ENCODE measurements at places on chromosomes 11 and 22.

DNA sequence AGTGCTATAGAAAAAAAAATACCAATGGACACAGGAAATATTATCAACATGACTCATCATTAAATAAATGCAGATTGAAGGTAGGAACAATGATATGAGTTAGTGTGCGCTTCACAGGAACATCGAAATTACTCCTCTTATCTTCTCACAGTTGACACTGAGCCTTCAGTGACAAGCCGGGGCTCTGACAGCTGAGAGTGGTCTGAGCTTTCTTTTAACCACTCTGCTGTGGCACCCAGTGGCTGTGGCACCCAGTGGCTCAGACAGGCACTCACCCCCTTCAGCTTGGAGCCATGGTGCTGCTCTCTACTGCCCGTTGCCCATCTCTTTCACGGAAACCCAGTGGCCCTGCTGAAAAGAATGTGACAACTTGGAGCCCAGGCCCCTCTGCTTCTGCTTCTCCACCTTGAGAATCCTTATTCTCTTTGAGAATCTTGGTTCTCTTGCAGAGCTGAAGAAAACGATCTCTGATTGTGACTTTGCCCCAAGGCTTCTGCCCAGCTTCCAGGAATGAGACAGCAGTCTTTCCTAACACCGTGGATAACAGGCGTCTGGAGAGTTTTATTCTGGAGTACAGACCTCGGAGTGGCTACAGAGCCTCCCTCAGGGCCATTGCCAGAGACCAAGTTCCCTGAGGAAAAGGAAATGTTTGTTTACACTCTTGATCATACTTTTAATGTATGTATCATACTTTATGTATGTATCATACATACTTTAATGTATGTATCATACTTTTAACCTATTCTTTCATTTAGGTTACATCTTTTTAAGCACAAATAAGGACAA lies 37.1 kb upstream of the OR8B8 start:
- peak; percentile 26 for DNase-seq

DNA sequence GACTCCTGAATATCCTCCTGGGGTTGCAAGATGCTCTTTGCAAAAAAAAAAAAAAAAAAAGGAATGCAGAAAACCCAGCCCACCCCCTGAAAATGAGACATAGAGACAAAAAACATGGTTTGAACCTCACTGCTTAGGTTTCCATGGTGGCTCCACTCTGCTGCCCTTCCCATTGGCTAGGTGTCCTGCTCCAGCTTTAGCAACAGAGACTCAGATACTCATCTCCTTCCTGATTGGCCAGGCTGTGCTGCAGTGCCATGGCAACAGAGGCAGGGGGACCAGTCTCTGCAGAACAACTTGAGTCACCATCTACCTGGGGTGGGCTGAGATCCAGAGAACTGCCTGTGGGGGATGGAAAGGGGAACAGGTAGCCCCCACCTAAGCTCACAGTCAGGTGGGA lies 17.4 kb upstream of the YWHAH start:
- DNase-seq: no peak

- DNase-seq: peak; percentile 79
These were observed 1.6 kb downstream of the DIXDC1 start for GRCh38 chr11:111938687-111939160.

GRCh38 chr11:34379079-34379478 lies 21.3 kb upstream of the ABTB2 start:
- peak; percentile 55 for DNase-seq

GRCh38 chr11:118870396-118871343 lies 13.0 kb upstream of the CXCR5 start:
- peak; percentile 58 for DNase-seq

DNA sequence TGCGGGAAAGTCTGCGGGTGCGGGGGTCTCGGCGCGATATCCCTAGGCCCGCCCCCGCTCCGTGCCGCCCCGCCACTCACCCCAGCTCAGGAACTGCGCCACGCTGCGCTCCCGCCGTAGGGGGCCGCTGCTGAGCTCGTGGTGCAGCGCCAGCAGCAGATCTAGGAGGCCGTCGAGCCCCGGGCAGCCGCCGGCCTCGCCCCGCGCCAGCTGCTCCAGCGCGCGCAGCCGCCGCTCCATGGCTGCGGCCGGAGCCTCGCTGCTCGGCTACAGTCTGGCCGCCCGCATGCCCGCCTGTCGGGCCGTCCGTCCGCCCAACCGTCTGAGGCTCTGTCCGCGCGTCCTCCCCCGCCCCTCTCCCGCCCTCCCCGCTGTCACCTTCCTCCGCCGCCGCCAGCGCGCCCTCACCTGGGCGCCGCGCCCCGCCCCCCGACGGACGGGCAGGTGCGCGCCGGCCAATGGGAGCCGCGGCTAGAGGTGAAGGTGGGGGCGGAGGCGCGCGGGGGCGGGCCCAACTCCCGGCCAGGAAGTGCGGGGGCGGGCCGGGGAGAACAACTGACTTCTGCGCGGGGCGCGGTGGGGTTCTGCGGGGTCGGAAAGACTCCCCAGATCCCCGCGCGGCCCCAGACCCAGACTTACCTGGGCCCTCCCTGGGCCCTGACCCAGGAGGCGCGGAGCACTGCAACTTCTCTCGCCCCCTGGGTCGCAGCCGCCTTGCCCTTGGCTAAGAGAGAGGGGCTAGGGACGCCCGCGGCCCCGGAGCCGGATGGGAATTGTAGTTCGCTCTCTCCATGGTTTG lies at the start of gene CDC42BPG:
Gene CDC42BPG (minus strand): TSS at position 324 of the 799 bp plus-strand sequence. CDS start 84 bp downstream, at position 240.
- peak; percentile 88 for DNase-seq

DNA sequence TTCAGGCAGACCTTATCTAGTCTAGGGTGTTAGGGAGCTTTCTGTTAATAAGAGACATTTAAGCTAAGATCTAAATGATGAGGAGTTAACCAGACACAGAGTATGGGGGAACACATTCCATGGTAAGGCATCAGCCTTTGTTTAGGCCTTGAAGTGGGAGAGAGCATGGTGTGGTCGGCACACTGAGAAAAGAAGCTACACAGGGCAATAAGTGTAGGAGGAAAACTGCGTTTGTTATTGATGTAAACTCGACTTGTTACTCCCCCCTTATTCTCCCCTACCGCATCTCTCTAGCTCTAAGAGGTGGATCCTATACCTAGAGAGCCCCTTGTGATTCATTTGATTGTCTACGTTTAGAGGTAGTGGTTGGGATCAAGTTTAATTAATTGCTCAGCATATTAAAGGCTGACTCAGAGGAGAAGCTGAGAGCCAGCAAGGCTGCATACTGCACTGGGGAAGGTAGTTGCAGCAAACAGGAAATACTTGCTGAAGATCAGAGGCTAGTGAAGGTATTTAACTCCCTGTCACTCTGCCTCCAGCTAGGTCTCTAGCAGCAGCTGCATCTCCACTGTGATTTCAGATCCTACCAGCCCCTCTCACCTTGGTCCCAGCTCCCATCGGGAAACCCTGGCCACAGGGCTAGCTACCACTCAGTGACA lies 86.8 kb upstream of the TEAD1 start:
- peak; percentile 52 for DNase-seq

DNA sequence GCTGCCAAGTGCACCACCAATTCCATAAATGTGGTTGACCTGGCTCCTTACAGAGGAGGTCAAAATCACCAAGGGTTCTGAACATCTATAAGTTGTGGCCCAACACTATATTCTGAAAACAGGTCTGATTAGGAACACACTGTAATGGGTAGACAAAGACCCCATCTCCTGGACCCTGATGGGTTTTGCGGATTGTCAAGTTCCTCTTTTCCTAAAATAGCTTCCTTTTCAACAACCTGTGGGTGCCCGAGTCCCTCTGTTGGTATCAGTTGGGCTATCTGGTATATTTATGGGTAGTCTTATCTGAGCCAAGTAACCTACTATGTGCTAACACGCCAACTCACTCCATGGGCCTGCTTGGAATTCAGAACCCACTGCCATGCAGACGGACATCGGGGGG lies 9.9 kb upstream of the CACNG2 start:
- no peak for DNase-seq

GRCh38 chr22:38314933-38315822 lies 2.1 kb downstream of the CSNK1E start:
- DNase-seq: no peak

DNA sequence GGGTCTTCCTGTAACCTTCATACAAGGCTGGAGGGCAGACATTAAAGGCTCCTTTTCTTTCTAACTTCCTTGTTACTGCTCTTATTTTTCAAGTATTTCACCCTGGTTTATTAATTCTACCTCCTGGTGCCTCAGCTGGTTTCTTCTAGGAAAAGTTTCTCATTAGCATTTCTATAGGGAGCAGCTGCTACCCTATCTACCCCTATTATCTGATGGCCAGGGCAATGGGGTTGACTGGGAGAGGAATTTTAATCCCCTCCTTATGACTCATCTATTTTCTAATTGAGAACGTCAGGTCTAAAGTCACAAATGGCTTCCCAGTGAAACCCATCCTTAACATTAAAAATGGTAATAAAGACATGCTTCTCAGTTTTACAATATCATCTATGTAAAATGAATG lies 5.0 kb downstream of the MAP6 start:
- no peak for DNase-seq

DNA sequence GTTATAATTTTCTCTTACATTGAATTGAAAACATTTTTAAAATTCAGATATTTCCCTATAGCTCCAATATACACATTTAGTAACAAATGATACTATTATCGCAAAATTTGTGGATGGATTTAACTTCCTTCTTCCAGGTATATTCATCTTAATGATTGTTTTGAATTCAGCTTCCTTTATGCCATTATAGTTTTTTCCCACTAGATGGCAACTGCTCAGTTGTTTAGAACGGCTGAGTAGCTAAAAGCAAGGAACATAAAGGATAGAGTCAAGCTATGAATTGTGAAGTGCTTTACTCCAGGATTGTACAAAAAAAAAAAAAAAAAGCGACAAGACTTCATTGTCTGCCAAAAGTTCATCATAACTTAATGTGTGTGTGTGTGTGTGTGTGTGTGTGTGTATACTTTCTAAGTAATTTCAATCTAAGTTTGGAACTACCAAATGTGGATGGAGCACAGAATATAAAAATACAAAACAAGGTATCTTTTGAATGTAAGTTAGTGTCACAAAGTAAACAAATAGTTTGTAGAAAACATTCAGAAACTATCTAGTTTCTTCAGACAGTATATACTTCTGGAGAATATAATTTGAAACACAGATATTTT lies 846.4 kb downstream of the DLG2 start:
- peak; percentile 8 for DNase-seq

DNA sequence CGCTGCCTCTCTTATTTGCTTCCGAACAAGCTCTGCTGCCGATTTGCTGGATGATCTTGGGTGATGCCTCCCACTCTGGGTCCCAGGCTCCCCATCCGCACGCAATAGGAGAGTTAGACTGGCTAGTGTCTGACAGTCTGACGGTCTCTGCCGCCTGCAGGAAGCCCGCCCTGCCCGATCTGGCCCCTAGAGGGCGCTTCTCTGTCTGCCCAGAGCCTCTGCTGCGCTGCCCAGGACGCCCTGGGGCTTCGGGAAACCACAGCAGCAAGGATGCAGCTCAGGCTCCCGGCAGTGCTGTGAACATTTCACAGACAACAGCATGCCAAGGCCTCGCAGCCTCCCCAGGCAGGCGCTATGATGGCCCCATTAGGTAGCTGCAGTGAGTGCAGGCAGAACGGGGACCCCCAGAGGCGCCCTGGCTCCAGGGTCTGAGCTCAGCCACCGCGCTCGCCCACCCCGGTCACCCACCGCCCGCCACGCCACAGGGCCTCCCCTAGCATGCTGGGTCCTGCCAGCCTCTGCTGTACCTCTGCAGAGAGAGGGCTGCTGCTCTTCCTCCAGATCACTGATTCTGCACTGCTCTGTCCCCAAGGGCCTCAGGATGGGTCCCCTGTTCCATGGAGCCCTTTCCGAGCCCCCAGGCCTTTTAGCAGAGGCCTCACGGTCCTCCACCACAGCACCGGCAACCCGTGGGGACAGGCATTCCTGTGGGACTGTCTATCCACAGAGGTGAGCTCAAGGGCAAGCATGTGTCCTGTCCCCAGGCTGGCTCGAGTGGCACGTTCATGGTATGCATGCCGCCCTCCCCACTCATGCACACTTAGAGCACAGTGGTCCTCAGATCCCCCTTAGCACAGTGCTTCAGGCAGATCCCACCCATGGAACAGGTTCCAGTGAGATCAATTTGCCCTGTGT lies 4.3 kb upstream of the BAIAP2L2 start:
- DNase-seq: peak; percentile 78

Data from foreskin fibroblast (primary cell).